ENCODE measurements at places on chromosomes 7 and 10.

DNA sequence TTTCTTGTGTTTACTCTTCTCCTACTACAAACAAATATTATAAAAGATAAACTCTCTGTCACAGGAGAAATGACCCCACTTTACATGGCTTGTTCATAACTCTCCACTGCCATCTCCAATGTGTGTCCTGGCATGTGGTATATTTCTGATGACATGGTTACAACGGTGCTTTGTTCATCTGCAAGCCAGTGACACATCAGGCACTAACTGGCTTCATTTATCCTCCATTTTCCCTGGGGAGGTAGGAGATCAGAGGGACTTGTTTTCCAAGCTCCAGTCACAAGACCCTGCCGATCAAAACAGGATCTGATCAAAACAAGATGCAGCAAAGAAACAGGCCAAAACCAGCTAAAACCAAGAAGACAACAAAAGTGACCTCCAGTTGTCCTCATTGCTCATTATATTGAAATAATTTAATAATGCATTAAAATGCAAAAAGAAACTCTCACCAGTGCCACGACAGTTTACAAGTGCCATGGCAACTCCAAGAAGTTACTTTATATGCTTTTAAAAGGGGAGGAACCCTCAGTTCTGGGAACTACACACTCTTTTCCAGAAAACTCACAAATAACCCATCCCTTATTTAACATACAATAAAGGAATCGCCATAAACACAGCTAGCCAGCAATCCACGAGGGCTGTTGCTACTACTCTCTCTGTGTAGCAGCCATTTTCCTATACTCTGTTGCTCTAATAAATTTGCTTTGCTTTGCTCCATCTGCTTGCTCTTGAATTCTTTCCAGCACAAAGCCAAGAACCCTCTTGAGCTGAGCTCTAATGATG is 224.2 kb downstream of the XPNPEP1 start:
- H3K4me3 ChIP-seq: no peak overlapping the region
- DNase-seq: no peak
- H3K36me3 ChIP-seq: no peaks in the 10 kb centered on the region
- H3K27me3 ChIP-seq: no peaks in the 10 kb centered on the region

- H3K27ac ChIP-seq: no peak overlapping the region
- H3K4me3 ChIP-seq: no peak overlapping the region
- H3K36me3 ChIP-seq: no peaks in the 10 kb centered on the region
- DNase-seq: peak; percentile 59
- no peaks in the 10 kb centered on the region for H3K27me3 ChIP-seq
Observed at GRCh38 chr10:86100581-86101061, 266.0 kb downstream of the GRID1 start.

GRCh38 chr7:80583901-80584300 is 54.5 kb upstream of the CD36 start:
- H3K27me3 ChIP-seq: no peaks in the 10 kb centered on the region
- H3K4me1 ChIP-seq: no peaks in the 10 kb centered on the region
- no peak overlapping the region for H3K4me3 ChIP-seq
- no peaks in the 10 kb centered on the region for H3K36me3 ChIP-seq

DNA sequence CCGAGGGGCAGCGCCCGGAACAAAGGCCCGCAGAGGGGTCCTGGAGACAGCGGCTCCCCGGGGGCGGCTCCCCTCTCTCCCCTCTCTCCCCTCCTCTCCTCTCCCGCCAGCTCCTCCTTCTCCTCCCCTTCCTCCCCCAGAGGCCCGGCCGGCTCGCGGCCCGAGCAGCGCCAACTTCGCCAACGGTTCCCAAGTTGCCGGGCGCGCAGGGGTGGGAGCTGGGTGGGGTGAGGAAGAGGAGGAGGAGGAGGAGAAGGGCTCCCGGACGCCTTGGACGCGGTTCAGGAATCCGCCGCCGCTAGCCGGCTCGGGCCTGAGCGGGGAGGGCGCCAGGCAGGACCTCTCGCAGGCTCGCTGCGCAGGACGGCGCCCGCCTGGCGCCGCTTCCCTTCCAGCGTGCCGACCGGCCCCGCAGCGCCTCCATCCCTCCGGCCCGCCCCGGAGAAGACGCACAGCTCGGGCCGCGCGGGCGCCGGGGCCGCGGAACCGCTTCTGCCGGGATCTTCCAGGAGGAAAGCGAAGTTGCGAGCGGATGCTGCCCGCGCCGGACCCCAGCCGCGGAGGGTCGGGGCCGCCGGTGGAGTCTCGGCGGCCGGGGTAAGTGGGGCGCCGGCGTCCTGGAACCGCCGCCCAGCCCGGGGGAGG is at the start of gene CHST3:
TSS of gene CHST3 (plus strand) at position 298 of the 645 bp plus-strand sequence. CDS start 41,448 bp downstream, outside the sequence.
- peak; percentile 84 for DNase-seq

DNA sequence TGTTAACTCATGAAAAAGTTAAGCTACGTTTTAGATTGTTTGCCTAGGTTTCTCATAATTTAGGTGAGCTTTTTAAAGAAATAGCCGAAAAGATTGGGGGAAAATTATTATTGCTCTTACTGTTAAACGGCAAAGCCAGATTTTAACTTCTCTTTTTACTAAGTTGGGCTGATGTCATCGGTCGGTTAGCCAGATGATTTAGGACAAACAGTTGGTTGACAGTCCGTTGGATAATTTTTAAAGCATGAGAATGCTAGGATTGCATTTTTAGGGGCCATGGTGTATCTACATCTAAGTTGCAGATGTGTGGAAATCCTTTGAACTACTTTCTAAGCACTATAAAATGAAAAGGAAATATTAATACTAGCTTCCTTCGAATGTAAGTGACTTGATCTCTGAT is 280.9 kb upstream of the AKR1E2 start:
- no peak overlapping the region for H3K4me3 ChIP-seq
- DNase-seq: no peak
- H3K27ac ChIP-seq: no peak overlapping the region
- no peaks in the 10 kb centered on the region for H3K36me3 ChIP-seq

DNA sequence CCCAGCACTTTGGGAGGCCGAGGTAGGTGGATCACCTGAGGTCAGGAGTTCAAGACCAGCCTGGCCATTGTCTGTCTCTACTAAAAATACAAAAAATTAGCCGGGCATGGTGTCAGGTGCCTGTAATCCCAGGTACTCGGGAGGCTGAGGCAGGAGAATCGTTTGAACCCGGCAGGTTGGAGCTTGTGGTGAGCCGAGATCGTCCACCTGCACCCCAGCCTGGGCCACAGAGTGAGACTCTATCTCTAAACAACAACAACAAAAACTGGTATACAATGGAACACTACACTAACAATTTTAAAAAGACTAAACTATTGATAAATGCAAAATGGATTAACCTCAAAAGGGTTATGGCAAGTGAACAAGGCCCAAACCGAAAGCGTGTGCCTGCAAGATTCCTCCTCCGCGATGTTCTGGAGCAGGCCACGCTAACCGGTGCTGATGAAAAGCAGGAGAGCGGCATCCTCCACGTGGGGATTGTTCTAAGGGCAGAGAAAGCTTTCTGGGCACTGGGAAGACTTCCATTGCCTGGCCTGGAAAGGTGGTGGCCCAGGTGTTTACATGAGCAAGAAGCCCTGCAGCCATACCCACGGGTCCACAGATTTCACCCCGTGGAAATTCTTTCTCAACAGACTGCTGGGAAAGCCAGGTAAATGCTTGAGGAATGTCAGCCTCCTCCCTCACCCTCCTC is 53.8 kb downstream of the PDGFA start:
- H3K4me3 ChIP-seq: no peak overlapping the region
- H3K27me3 ChIP-seq: no peaks in the 10 kb centered on the region
- no peak for DNase-seq
- no peaks in the 10 kb centered on the region for H3K36me3 ChIP-seq

GRCh38 chr7:129317450-129317849 is 92.6 kb downstream of the AHCYL2 start:
- H3K27ac ChIP-seq: no peak overlapping the region
- H3K4me3 ChIP-seq: no peak overlapping the region
- DNase-seq: no peak
- no peaks in the 10 kb centered on the region for H3K4me1 ChIP-seq

DNA sequence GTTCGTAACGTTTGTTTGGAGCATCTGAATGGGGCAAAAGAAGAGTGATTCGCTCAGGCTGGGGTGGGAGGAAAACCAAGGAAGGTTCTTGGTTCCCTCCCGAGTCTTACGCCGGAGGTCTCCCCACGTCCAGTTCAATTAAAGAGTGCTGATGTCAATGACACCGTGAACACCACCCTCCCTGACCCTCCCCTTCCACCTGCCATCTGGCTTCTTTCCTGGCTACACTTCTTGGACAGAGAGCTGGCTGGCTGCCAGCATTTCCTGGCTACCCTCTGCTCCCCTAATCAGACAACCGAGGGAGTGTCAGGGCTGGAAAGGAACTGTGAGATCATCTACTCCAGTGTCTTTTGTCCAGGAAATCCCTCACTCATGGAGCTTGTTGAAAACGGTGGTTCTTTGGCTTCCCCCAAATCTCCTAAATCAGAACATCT is 24.1 kb upstream of the FFAR4 start:
- peak overlapping the region; percentile 36 for H3K27ac ChIP-seq
- DNase-seq: no peak
- H3K27me3 ChIP-seq: no peaks in the 10 kb centered on the region
- no peaks in the 10 kb centered on the region for H3K4me1 ChIP-seq
- H3K36me3 ChIP-seq: no peaks in the 10 kb centered on the region

GRCh38 chr10:102868911-102869257 is 386 bp upstream of the AS3MT start:
- H3K4me3 ChIP-seq: peak overlapping the region; percentile 83
- H3K27ac ChIP-seq: no peak overlapping the region
- no peaks in the 10 kb centered on the region for H3K36me3 ChIP-seq
- H3K4me1 ChIP-seq: no peaks in the 10 kb centered on the region
- H3K27me3 ChIP-seq: no peaks in the 10 kb centered on the region

DNA sequence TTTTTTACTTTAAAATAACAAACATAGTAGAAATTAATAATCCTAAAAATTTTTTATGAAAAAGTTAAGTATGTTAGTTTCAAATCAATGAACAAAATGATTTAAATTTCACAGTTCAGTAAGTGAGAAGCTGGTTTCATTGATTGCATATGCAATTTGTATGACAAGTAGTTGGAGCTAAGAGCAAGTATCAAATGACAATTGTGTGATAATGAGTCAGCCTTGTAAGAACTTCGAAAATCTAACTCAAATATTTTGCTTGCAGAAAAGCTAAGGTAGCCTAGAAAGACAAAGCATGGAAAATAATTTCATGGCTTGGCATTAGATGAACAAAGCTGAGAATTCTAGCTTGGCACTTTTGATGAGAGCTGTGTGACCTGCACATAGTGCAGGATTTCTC is 111.5 kb downstream of the HDAC9 start:
- no peak for DNase-seq
- H3K27ac ChIP-seq: no peak overlapping the region

DNA sequence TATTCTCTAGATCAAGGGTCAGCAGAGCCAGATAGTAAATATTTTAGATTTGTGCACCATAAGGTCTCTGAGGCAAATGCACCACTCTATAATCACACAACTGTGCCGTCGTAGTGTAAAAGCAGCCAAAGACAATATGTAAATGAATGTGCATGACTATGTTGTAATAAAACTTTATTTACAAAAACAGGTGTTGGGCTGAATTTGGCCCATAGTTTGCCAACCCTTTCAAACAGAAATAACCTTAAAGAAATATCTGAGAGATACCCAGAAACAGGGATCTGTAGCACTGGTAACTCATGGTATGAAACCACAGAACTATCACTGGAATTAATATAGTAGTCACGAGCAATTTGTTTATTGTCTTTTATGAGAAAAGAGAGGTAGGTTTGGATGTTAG is 86.0 kb downstream of the ARID5B start:
- H3K4me3 ChIP-seq: no peak overlapping the region
- no peaks in the 10 kb centered on the region for H3K4me1 ChIP-seq
- H3K36me3 ChIP-seq: no peaks in the 10 kb centered on the region
- DNase-seq: no peak

DNA sequence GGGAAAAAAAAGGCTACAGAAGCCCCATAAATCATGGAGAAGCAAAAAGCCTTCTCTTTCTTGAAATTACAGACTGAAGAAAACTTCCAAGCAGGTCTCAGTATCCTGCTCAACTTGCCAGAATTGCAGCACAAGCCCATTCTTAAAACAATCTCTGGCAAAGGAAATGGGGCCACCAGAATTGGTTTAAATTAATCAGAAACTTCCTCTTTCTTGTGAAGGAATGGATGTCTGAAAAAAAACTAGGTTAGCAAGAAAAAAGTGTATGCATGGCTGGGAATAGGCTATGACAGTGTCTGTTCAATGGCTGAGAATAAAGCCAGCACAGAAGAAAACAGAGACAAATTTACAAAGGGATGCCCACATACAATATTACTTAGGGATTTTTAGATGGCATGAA is 59.1 kb downstream of the TFEC start:
- no peaks in the 10 kb centered on the region for H3K36me3 ChIP-seq
- H3K4me3 ChIP-seq: no peak overlapping the region
- no peak for DNase-seq
- H3K27me3 ChIP-seq: no peaks in the 10 kb centered on the region

All from endodermal cell (in vitro differentiated cells).